Mesenteric fat pad (tissue), 1 donor: ENCODE measurements at places on chromosomes 12 and 14. TPM values are rescaled to one million over a fixed set of nuclear protein-coding genes. Genes with fewer than 3 reads are reported as not detected.

PPP1R1A gene
- total RNA-seq = 184 TPM

GRCh38 chr12:110424237-110424636 is 20.7 kb upstream of the ANAPC7 start:
- DNase-seq = peak; percentile 37

GRCh38 chr12:58026426-58026825 is 85.1 kb downstream of the ATP23 start:
- no peak for DNase-seq

GRCh38 chr12:130968611-130969010 is 14.9 kb downstream of the ADGRD1 start:
- peak; percentile 51 for DNase-seq

ETFRF1 gene
- total RNA-seq = 20.4 TPM

ZFHX2 gene
- 3.1 TPM for total RNA-seq

DNA sequence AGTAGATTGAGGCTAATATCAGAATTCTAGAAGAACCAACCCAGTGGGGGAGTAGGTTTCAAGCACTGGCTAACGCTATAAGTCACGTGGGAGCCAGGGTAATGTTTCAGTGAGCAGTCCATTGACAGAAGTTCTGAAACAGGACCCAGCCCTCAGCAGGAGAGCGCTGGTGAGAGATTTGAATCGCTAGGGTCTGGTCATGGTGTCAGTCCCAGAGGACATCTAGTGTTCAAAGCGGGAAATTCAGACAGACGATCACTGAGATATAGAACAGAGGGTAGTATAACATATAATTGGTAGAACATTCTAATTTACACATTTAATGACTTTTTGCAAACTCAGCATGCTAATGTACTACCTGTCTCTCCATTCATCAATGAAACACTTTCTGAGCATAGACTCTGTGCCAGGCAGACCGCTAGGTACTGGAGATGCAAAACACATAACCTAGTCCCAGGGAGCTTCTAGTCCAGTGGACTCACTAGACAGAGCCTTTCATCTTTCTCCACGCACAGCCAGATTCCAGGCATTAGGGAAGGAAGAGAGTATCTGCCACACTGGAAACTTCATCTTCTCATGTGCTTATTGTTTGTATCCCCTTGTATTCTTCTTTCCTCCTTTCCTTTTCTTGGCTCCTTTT is 35.4 kb upstream of the RNASE3 start:
- no peak for DNase-seq

GPRC5D gene
- total RNA-seq = not detected

- DNase-seq = no peak
These were observed 27.4 kb upstream of the TMCC3 start for GRCh38 chr12:94677778-94678177.

DNA sequence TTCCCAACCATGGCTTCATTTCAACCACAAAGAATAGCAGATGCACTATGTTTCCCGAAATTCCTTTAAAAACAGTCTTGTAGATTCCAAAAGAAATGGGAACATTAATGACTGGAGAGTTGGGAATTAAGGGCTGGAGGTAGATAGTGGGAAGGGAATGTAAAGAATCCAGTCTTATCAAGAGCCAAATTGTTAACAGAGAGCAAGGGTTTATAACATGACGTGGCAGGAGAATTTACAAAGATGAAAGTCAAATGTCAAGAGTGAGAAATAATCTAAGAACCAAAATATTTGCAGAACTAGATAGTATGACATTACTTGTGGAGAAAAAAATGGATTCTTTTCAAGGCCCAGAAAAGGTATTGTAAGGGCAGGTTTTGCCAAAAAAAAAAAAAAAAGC is 200.9 kb downstream of the GRIN2B start:
- no peak for DNase-seq

ASCL1 gene
- total RNA-seq = not detected

C3AR1 gene
- total RNA-seq = 53.1 TPM
